ENCODE measurements at places on chromosomes 12 and 14.

DNA sequence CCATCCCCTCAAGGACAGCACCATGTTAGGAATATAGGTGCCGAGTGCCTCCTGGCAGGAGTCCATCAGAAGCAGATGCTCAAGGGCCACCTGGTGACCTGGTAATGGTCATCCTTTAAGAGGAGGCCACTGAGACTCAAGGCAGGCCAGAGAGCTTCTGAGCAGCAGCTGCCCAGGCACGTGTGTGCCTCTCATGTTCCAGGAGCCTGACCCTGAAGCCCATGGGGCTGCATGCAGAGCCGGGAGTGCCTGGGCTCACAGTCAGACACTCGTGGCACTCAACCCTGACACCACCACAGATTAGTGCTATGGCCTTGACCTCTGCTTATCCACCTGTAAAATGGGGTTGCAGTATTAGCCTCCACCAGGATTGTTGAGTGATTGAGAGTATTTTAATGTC lies 45.6 kb downstream of the C14orf132 start:
- DNase-seq = no peak

GRCh38 chr14:36070031-36070719 lies 106.3 kb downstream of the PTCSC3 start:
- no peak for DNase-seq

DNA sequence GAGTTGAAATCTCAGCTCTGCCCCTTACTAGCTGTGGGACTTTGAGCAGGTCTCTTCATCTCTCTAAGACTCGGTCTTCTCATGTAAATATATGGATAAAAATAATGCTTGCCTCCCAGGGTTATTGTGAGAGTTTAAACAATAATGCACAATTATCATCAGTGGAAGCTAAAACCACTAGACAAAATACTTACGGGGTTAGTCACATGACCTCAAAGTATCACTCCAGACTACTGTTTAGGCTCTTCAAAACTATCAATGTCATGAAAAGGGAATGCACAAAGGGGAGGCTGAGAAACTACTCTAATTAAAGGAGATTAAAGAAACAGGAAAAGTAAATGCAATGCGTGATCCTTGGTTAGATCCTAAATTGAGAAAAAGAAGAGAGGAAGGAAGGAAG lies 24.5 kb upstream of the TSPAN11 start:
- no peak for DNase-seq

DNA sequence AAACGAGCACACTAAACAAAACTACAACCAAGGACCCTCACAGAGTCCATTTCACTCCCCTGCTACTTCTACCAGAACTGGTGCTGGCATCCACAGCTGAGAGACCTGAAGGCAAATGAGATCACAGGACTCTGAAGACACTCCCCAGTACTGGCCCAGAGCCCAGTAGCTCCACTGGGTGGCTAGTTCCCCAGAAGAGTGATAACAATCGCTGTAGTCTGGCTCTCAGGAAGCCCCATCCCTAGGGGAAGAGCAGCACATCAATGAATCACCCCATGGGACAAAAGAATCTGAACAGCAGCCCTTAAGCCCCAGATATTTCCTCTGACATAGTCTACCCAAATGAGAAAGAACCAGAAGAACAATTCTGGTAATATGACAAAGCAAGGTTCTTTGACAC lies 190.7 kb upstream of the BMP4 start:
- no peak for DNase-seq

GRCh38 chr14:29348504-29348903 lies 579.1 kb downstream of the PRKD1 start:
- DNase-seq = no peak

DNA sequence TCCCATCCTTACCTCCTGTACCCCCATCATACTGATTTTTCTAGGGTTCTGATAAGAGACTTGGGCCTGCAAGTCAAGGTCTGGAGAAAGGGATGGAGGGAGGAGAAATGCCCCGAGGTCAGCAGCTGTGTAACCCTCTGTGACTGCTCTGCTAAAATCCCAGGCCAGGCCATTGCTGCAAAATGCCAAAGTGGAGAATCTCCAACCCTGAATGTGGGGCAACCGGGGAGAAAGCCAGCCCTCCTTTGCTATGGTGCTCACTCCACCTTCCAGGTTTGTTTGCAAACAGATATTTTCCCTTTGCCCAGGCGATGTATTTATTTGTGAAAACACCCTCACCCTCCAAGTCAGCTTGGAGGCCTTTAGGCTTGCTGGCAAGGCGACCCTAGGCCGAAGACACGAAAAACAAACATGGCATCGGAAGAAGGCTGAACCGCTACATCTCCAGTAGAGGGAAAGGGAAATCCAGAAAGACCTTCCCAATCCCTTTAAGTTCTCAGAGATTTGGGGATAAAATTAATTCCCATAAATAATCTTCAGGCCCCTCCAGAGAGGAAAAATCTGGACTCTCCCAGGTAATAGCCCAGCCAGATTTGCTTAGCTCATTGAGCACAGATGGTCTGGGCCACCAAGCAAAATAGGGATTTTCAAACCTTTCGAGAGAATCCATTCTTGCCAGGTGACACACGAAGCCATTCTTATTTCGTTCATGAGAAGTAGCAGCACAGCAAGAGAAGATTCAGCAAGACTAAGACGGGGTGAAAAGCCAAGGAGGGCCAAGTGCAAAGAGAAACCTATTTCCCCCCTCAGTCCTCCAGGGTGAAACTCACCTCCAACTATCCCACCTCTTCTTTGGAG lies 1.3 kb upstream of the TBX5 start:
- no peak for DNase-seq

DNA sequence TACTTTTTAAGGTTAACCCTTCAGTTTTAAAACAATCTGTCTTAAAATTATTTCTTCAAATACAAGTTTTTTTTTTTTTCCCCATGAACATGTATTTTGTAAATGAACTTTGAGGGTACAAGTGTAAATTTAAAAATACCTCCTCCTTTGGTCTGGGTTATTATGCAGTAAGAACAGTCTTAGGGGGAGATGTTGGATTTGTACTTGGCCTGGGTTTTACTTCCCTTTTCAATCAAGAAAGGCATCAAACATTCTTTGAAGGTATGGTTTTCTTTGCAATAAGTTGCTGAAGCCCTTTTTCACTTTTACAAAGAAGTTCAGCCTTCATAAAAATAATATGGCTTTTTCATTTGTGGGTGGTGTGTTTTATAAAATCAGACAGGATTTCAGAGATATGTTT lies 20.5 kb downstream of the WBP11 start:
- no peak for DNase-seq

GRCh38 chr14:87000081-87000480 lies 992.9 kb downstream of the GALC start:
- DNase-seq = no peak

GRCh38 chr12:45701296-45701695 lies 28.2 kb upstream of the ARID2 start:
- DNase-seq = no peak

DNA sequence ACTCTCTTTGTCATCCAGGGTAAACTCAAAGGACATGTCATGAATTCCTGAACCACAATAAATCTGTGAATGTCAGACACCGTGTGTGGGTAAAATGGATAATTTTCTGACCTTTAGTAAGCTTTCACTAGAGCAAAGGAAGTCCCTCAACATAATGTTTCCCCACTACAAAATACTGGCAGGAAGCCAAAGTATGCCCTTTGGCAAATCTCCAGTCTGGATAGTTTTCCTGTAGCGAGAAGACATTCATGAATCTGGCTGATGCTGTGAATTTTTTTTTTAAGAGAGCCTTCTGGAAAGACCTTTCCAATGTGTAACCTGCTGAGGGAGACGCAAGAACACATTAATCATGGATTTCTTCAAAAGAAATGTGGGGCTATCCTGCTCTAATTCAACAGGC lies 389.6 kb upstream of the DDHD1 start:
- no peak for DNase-seq

- no peak for DNase-seq
Observed at GRCh38 chr12:65787056-65787865, 37.0 kb upstream of the HMGA2 start.

- no peak for DNase-seq
Observed at GRCh38 chr12:114623737-114624136, 60.2 kb downstream of the TBX3 start.

DNA sequence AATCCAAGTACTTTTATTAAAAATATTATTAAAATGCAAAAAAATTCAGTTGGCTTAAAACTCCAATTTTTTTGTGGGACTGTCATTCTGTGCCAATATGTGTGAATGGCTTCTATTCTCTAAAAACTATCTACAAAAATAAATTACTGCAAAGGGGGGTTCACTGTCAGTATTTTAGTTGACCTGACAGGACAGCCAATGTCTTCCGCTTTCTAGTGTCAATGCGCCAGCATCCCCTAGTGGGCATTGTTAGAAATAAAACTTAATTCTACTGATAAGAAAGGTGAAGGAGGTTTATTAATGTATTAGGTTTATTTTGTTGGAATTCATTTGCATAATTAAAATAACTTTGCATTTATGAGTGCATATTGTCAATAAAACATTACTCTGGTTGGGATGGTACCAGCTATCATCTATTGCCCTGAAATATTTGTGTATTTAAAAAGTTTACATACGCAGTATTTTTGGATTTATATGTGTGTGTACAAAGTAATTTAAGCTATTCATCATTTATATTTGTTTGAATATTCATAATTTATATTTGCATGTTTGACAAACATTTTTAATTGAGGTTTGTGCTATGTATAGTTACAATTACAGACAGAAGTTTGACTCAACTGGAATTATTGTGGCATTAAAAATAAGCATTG lies 527.2 kb downstream of the FLRT2 start:
- peak; percentile 22 for DNase-seq

DNA sequence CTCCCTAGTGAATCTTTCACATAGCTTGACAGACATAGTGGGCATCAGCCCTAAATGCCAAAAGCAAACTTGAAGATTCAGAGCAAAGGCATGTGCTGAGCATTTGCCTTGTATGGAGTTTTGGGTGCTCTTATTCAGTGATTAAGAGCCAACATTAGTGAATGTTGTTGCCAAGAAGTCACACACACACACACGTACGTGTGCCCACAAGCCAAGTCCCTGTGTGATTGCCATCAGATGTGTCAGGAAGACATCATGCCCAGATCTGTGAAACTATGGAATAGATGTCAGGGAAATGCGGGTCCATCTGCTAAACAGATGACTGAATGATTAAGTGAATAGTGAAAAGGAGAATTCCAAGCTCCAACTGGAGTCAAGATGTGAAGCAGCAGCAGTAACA lies 149.0 kb downstream of the AKAP6 start:
- no peak for DNase-seq

DNA sequence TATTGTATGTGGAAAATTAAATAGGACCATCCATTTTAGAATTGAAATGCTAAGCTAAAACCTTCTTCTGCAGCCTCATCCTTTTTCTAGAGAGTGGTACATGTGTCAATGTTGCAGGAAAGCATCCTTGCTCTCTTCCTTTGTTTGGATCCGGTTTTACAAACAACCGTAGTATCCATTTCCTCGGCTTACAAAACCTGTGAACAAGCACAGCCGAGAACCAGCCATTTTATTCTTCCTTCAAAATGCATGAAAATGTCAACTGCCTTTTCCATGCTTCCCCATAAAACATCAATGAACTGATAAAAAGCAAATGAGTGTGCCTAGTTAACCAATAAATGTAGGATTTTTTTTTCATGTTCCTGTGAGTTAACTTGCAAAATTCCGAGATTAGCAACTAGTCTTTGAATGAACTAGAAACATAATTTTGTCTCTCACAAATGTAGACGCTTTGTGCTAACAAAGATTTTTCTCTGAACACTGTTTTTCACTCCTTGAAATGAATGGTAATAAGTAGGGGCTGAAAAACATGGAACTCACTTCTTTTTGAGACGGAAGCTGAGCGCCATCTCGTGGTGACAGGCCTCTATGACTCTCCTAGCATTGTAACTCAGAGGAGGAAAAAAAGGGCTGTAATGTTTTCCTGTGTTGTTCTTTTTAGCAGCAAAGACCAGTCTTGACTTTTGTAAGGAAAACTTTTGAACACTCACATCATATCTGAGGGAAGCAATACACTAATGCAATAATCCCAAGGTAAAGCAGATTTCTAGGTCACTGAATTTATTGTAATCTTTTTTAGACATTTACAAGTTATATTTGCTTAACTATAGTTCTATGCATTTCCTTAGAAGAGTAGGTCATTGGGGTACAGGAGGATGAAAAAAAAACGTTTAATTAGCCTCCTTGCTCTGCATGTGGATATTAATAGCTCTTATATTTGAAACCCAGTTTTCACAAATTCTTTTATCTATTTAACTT lies 157.4 kb upstream of the FOXG1 start:
- DNase-seq = no peak

DNA sequence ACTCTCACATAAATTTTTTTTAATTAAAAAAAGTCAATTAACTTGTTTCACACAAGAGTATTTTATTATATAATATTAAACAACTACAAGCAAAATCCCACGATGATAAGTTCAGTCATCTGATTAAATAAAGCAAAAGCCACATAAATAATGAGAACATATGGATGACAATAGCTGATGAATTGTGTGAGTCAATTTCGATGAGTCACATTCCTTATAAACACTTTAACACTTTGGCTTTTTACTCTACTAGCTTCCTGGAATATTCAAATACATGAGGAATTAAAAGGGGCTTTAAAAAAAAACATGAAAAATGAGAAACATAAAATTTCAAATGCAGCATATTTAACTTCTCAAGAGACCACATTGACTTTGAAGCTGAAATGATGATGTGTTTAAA lies 95.3 kb downstream of the BCAT1 start:
- DNase-seq = no peak

GRCh38 chr12:72522411-72522810 lies 250.2 kb downstream of the TRHDE start:
- DNase-seq = no peak

DNA sequence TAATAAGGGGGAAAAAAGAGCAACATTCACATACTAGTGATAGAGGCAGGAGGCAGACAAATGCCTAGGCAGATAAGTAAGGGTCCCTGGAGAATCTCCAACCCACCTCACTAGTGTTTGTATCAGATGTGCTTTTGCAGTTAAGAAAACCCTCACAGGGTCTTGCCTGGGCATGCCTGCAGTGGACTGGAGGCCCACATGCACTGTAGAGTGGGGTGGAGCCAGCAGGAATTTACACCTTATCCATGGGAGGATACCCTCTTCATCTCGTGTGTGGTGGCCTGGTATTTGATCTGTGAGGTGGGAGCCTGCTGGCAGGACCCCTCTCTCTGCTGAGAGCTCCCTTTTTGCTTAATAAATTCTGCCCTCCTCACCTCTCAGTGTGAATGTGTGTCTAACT lies 238.0 kb upstream of the SLC16A7 start:
- no peak for DNase-seq

DNA sequence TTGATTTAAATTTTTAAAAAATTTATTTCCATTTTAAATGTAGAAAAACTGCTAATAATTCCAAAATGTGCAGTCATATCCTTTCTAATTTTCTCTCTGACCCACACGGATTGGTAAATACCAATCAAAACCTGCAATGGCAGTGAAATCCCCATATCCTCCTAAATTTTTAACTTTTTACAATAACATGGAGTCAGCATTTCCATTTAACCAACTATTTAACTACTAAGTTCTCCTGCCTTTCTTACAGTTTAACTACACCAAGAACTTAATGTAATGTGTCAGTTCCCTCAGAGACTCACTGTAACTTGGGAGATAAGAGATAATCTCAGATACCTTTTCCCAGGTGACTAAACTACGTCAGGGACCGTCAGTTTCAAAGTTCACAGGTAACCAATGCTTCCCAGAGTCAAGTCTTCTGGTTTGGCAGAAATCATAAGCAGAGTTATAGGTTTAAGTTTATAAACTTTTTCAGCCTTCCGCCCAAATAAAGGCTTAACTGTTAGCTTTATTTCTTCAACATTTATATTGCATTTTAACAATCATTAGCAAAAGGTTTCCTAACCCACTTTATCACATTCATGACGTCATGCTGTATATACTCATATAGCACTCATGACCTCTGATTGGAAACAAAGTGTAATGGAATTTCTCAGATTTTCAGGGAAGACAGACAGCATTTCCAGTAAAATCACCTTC lies 7.6 kb downstream of the KRAS start:
- DNase-seq = no peak

All from immature natural killer cell (primary cell).